HepG2 (cell line): ENCODE measurements at places on chromosomes 2 and 18. TPM values are rescaled to one million over a fixed set of nuclear protein-coding genes. Genes with fewer than 3 reads are reported as not detected.

NCL gene
- total RNA-seq: 779 and 1,144 TPM in 2 replicates

STRADB gene
- 66.6 and 73.8 TPM in 2 replicates for total RNA-seq

NEU2 gene
- total RNA-seq: not detected in 2 replicates

KDSR gene
- total RNA-seq: 8.2 and 10.4 TPM in 2 replicates

SAG gene
- not detected in 2 replicates for total RNA-seq

C2orf80 gene
- not detected in 2 replicates for total RNA-seq

TTN gene
- total RNA-seq: under 0.01 TPM in 2 replicates

TSPYL6 gene
- not detected in 2 replicates for total RNA-seq

LIMS3 gene
- 0.69 and 1.3 TPM in 2 replicates for total RNA-seq

SLC5A7 gene
- not detected in 2 replicates for total RNA-seq

KCNK3 gene
- total RNA-seq: not detected in 2 replicates

GULP1 gene
- not detected in 2 replicates for total RNA-seq

CNRIP1 gene
- total RNA-seq: not detected in 2 replicates

SLC8A1 gene
- not detected in 2 replicates for total RNA-seq

GRCh38 chr18:72543357-72544055 is 636 bp downstream of the CBLN2 start:
- DNase-seq: no peak

GRCh38 chr2:239274391-239275043 is 126.3 kb downstream of the HDAC4 start:
- no peak for DNase-seq

- DNase-seq: no peak
Measured at GRCh38 chr2:12488352-12489318, 228.1 kb upstream of the TRIB2 start.

- no peak for DNase-seq
Measured at GRCh38 chr2:2692599-2693389, 361.7 kb upstream of the MYT1L start.

GRCh38 chr2:173171924-173172643 is 96.4 kb downstream of the MAP3K20 start:
- DNase-seq: no peak

GRCh38 chr2:71611247-71611646 is 157.9 kb downstream of the DYSF start:
- no peak for DNase-seq

- DNase-seq: no peak
Measured at GRCh38 chr18:58484989-58485981, 143.6 kb downstream of the ALPK2 start.

DNA sequence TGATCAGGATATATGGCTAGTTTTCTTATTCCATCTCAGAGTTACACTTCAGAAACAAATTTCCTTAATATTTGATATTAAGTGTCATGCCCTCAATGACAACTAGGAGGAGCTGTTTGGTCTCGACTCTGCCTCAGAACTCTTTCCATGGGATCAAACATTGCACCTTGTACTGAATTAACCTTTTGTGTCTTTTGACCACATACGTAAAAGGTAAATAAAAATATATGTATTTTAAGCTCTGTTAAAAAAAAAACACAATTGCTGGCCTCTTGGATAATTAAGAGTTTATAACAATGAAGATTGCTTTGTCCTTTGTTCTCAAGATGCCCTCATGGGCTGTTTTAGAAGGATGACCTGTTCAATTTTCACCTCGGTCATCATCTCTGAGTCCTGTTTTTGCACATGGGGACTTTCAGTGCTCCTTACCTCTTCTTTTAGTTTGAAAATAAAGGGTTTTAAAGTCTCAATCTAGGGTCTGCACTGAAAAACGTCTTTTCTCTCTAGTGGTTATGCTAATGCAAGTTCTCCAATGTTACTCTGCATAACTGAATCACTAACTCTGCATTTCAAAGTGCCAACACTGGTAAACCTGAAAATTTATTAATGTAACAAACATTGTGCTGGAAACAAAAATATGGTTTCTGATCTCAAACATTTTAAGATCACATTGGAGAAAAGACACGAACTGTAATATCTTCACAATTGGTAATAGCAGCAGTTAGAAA is 18.8 kb upstream of the FN1 start:
- peak; percentile 52 for DNase-seq

DNA sequence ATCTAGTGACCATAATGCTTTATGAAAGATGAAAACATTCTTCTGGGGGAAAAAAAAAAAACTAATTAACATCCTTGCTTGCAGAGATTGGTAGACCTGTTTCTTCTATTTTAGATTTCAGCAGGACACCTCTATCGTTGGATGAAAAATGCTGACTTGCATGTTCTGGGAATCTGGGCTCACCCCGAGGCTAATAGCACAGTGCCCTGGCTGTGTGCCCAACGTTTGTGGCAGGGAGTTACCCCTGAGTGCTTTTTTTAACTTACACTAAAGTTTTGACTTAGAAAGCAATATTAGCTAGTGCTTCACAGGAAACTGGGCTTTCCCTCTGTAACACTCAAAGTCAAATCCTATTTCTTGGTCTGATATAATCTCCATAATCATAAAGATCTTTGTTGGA is 233.2 kb downstream of the SLC8A1 start:
- no peak for DNase-seq

- no peak for DNase-seq
Measured at GRCh38 chr2:15912203-15912602, 28.1 kb upstream of the MYCN start.

GRCh38 chr2:88197732-88198131 is 27.6 kb downstream of the THNSL2 start:
- no peak for DNase-seq

GRCh38 chr18:45370255-45371010 is 244.8 kb upstream of the SLC14A2 start:
- DNase-seq: no peak

DNA sequence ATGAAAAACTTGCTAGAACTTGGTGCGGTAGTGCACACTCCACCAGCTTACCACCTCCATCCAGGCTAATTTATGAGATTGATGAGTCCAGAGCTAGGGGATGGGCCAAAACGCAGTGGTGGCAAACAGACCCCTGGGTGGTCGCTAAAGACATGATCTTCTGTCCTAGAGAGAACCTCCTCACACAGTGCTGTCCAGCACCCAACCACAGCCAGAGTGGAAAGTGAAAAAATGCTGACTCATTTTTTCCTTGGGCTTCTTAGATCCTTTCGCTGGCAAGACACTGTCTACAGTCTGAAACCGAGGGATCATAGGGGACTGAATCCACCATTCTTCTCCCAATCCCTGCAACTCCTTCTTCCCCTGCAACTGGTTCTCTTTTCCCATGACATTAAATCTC is 4.1 kb downstream of the ANTXR1 start:
- DNase-seq: no peak

- DNase-seq: no peak
Measured at GRCh38 chr2:58767828-58768714, 526.9 kb upstream of the FANCL start.

DNA sequence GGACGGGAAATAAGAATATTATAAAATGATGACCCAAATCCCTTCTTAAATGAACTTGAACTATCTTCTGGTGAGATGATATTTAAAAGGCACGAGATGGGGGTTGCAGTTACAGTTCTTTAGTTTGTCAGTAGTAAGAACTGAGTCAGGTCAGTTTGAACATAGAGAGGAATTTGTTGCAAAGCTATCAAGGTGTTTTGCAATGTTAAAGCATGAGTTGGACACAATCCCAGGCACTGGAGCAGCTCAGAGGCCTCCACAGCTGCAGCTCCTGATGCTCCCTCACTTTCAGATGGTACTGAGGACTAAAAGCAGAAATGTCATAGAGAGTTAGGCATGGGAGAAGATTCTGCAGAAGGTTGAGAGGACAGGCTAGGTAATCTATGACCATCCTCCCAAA is 236.0 kb downstream of the BCL2 start:
- no peak for DNase-seq

- no peak for DNase-seq
Measured at GRCh38 chr2:230961091-230961491, 34.8 kb upstream of the SPATA3 start.

DNA sequence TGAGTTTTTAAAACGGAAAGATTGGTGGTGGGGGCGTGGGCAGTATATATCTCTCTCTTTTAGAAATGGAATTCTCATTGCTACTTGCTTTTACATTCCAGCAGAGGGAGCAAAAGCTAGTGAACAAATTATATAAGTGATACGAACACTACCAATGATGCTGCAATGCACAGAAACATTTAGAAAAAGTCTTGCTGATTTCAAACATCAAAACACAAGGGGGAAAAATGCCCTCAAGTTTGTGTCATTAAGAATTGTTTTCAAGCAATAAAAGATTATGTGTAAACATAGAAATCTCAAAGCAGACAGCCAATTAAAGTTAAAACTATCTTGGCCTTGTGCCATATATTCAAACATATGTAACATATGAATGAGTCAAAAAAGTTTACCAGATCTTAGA is 296.3 kb upstream of the KCNJ3 start:
- peak; percentile 53 for DNase-seq

DNA sequence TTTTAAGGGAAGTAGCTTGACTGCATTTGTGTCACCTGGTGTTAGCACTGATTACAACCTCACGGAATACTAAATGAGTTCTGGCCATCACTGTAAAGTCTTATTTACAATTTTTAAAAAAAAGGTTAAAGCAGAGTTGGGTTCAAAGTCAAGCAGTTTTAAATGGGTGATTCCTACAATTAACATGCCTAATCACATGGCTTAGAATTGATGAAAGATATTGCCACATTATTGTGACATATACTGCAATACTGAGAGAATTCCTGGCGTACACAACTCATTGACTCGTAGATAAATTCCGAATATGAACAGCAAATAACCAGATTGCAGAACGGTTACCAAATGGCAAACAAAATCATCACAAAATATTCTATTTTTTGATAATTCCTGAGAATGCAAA is 34.2 kb downstream of the ROCK2 start:
- DNase-seq: peak; percentile 14

DNA sequence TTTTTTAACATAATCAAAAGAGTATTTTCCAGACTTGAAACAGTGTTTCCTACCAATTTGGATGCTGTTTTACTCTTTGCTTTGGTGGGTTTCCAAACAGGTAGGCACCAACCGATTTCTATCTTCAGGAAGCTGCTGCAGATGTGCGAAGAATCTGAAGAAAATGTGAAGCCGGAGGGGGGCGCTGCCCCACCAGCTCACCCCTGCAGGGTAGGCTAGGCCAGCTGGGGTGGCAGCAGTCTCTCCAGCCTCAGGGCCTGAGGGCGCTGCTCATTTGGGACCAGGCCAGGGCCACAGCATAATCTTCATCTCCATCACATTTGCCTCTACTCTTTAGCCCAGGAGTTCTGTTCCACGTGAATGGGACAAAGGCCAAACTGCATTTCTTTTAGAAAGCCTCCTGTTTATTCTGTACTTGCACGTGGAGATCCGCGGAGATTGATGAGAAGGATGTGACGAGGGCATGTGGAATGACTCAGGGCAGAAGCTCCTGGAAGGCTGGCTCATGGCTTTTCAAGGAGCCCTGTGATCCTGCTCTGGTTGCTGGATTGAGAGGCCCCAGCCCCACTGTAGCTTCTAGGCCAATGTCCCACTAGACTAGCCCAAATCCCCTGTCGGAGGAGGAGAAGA is 84.2 kb upstream of the FAM136A start:
- no peak for DNase-seq

DNA sequence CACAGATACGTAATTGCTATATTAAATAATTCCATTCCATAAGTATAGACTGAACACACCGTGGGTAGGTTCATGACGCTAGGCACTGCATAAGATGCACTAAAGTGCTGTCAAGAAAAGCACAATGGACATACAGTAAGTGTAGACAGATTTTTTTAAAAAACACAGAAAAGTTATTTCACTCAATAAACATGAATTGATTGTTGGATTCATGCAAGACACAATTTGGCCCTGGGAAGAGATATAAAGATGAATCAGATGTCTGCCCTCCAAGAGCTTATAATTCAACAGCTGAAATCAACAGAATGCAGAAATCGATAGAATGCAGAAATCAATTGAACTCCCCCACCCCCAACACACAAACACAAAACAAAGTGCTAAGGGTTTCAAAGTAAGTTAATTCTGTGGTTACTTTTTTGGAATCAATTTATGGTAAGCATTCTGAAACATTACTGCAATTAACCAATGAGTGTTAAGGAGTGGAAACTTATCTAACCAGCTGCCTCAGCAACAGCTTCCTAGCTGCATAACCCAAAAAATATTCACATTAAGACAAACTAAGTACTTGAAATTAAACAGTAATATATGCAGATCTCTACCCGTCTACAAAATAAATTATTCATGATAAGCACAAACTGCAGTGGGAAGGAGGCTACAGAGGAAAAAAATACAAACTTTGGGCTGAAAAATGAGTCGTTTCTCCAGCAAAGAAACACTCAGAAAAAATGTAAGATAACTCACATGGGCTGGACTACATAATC is 1.6 kb downstream of the NBAS start:
- DNase-seq: no peak

- no peak for DNase-seq
Measured at GRCh38 chr2:84861539-84861938, 19.3 kb downstream of the TRABD2A start.

- DNase-seq: no peak
Measured at GRCh38 chr18:31983020-31983419, 35.6 kb upstream of the RNF125 start.

GRCh38 chr2:165617741-165618481 is 148.4 kb downstream of the CSRNP3 start:
- DNase-seq: no peak

DNA sequence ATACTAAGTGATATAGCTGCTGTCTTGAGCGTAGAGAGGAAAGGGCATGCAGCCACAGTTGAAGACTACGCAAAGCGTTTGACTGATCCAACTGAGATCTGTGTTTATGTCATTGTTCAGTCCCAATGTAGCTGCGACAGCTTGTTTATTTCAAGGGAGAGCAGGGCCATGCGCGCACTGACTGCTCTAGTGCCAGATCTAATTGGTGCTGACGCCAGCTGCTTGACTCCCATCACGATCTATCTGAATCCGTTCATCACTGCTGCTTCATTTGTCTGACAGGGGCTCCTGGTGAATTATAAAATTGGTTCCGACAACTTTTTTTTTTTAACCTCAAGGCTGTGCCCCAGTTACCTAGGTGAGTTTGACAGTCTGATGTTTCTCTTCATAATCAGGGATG is 75.7 kb downstream of the CHST9 start:
- DNase-seq: no peak

DNA sequence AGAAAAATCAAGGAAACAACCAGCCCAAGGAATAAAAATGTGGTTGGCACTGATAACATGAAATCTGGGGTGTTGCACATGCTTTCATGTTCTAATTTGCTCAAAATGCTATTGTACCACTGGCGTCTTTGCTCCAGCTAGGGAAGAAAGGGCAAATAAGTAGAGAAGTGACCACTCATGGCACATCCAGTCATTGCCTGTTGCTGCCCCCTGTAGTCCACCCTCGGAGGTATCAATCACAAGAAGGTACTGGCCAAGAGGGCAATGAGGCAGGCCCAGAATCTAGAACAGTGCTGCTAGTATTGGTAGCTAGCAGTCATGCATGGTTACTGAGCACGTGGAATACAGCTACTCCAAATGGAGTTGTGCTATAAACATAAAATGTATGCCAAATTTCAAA is 213.4 kb downstream of the CDCA7 start:
- peak; percentile 23 for DNase-seq

- no peak for DNase-seq
Measured at GRCh38 chr2:191109888-191110287, 40.9 kb downstream of the STAT4 start.
